RKO (cell line): ENCODE measurements at places on chromosomes 11 and 22.

- no peak for DNase-seq
Observed at GRCh38 chr11:92791886-92792285, 177.6 kb upstream of the MTNR1B start.

DNA sequence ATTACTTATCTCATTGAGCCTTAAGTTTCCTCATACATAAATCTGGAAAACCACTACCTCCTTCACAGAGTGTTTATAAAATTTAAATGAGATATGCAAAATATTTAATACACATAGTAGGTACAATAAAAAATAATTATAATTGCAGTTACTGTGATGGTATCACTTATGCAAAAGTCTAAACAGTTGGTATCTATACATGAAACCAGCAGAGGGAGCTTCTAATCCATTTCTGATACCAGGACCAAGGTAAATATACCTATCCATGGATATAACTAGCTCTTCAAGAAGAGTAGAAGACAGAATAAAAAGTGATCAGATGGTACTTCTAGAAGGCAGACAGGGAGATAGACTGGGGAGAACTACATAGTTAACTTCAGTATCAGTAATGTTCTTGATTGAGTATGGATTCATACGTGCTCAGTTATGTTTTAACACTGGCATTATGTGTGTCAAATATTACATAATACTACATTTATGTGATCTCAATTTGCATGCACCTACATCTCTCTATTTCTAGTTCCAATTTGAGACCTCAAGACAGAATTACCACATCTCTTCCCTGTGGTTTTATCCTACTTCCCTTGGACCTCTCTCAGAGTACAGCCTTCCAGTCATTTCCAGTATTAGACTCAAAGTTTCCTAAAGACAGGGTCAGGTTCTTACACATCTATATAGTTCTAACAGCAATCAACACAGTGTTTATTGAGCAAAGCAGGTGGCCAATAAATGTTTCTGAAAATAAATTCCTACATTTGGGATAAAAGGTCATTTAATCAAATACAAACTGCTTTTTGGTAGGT is 13.7 kb upstream of the TSG101 start:
- peak; percentile 46 for DNase-seq

GRCh38 chr11:121024989-121025388 is 1.1 kb downstream of the TBCEL start:
- peak; percentile 53 for DNase-seq

- DNase-seq = no peak
Observed at GRCh38 chr22:26597026-26597425, 7.1 kb upstream of the TPST2 start.

GRCh38 chr11:125941619-125942611 is 3.9 kb upstream of the VSIG10L2 start:
- DNase-seq = no peak

DNA sequence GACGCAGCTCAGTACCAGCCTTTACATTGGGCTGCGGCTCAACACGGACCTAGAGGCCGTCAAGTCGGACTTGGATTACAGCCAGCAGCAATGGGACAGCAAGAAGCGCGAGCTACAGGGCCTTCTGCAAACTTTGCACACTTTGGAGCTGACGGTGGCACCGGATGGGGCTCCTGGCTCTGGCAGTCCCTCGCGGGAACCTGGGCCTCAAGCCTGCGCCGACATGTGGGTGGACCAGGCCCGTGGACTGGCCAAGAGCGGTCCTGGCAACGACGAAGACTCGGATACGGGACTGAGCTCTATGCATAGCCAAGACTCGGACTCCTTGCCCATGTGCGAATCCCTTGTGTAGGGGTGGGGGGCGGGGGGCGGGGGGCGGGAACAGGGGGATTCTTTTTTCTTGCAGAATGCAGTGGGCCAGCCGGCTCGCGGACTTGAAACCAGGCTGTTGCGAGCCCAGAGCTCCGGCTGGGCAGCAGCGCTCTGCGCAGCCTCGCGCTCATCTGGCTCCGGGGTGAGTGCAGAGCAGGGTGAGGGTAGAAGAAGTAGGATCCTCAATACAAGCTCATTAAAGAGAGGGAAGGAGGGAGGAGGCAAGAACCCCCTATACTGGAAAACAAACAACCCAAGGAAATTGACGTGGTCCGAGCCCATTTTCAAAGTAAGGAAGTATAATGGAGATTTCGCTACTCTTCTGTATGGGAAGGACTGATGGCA is 1.8 kb downstream of the RASSF10 start:
- DNase-seq = no peak

DNA sequence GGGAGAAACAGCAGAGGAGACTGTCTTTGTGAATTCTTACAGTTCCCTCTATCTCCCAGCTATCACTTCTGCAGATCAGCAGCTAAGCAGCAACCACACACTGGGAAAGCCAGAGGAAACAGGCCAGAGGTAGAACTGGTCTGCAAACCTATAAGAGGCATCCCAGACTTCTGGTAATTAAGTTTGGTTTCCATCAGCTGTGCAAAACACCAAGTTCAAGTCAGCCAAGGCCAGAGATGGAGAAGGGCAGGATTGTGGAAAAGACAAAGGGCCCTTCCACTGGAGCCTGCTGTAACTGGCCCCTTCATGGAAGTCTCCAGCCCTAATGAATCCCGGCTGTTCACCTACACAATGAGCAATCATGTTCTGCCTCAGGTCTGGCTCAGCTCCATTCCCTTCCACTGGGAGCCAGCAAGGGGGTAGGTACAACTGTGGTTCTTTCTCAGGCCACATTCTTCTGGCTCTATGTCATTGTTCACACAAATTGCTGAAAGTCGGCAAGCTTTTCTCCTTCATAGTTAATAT is 4.6 kb upstream of the PAMR1 start:
- DNase-seq = no peak

GRCh38 chr11:94449029-94449428 is 44.6 kb downstream of the MRE11 start:
- no peak for DNase-seq

GRCh38 chr22:28900379-28900925 is 17.1 kb downstream of the ZNRF3 start:
- no peak for DNase-seq

- DNase-seq = no peak
Observed at GRCh38 chr22:18984564-18984963, 48.5 kb upstream of the PRODH start.

- no peak for DNase-seq
Observed at GRCh38 chr11:3775736-3776406, 21.5 kb downstream of the NUP98 start.

GRCh38 chr11:128775468-128775867 is 81.6 kb downstream of the FLI1 start:
- no peak for DNase-seq

- no peak for DNase-seq
Observed at GRCh38 chr11:278001-278951, at the start of gene NLRP6. TSS of gene NLRP6 (plus strand) at chr11:278407. CDS start at chr11:278570, 163 bp downstream.

- DNase-seq = no peak
Observed at GRCh38 chr22:48866906-48867681, 960.6 kb downstream of the BRD1 start.

DNA sequence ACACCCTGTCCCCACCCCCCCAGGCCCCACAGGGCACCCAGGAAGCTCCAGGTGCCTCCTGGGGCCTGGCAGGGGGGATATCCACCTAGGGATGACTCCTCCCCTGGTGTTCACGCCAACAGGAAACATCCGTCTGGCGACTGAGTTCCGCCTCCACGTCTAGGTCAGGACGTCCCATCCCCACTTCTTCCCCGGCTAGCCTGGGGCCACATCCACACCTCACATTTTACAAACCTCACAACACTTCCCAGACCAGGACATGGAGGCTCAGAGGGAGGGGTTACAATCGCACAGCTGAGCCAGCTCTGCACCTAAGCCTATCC is 21.0 kb downstream of the MAFF start:
- DNase-seq = no peak

- DNase-seq = no peak
Observed at GRCh38 chr11:86180423-86180822, 64.1 kb upstream of the EED start.

GRCh38 chr11:31813391-31814175 is 2.5 kb upstream of the PAX6 start:
- DNase-seq = no peak

DNA sequence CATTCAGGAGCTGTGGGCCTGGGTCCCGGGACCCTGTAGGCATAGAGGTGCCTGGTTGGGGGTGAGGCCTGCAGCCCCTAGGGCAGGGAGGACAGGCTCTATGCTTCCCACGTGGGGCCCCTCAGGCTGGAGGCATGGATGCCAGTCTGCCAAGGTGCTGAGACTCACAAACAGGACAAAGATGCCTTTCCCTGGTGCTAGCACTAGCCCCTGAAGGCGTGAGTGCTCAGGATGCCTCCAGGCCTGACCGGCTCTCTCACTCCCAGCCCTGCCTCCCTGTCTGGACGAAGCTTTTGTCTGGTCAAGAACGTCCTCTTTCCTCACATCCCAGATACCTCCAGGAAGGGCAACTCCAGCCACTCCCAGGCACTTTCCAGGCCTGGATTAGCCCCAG is 2.1 kb downstream of the CDC42BPG start:
- DNase-seq = no peak

- DNase-seq = no peak
Observed at GRCh38 chr22:25485626-25486545, 78.6 kb upstream of the GRK3 start.

GRCh38 chr11:11010624-11011127 is 152.8 kb upstream of the ZBED5 start:
- no peak for DNase-seq

GRCh38 chr11:17711836-17712235 is 7.5 kb upstream of the MYOD1 start:
- DNase-seq = no peak

- DNase-seq = no peak
Observed at GRCh38 chr11:67409261-67409666, 5.4 kb downstream of the TBC1D10C start.

DNA sequence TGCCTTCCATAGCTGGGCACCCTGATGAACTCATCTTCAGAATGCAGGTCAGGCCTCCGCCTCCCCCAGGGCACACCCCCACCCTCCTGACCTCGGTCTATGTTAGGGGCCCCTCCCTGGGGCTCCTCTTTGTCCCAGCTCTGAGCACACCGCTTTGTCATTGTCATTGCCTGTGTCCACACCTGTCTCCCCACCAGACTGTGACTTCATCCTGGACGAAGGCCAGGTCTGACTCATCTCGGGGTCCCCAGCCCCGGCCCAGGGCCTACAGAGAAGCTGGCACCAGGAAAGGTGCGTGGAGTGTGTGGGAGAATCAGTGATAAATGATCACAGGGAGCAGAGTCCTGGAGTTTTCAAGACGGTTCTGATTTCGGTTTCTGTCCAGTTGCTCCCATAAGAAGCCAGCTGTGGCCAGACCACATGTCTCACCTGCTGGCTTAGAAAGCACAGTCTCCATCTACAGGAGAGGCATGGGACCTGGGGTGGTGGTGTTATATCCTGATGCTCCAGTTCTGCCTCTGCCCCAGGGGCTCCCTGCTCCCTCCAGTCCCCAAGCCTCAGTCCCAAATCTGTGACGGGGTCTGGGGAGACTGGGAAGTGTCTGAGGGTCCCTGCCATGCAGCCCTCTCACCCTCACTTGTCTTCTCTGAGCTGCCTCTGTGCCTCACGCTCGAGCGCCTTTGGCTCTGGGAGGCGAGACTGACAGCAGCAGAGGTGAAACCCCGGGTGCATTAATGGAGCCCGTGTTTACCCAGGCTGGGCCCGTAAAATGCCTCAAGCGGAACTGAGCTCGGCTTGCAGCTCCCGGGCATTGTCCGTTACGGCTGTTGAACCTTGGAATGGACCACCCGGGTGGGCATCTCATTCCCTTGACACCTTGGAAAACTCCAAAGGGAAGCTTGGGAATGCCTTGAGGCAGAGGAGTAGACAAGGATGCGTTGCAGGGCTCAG is 85.5 kb upstream of the WNT11 start:
- DNase-seq = no peak

DNA sequence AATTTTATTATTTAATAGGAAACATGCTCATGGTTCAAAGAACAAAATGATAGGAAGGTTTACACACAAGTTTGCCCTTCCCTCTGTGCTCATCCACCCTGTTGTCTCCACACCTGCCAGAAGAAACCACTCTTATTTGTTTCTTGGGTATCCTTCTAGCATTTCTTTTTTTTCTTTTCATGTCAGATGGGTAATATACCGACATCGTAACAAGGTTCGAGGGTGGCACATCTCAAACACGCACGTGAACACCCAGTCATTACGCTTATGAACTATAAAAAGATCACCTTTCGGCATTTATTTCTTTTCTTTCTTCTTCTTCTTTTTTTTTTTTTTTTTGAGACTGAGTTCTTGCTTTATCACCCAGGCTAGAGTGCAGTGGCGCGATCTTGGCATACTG is 70.5 kb downstream of the UBASH3B start:
- DNase-seq = no peak

DNA sequence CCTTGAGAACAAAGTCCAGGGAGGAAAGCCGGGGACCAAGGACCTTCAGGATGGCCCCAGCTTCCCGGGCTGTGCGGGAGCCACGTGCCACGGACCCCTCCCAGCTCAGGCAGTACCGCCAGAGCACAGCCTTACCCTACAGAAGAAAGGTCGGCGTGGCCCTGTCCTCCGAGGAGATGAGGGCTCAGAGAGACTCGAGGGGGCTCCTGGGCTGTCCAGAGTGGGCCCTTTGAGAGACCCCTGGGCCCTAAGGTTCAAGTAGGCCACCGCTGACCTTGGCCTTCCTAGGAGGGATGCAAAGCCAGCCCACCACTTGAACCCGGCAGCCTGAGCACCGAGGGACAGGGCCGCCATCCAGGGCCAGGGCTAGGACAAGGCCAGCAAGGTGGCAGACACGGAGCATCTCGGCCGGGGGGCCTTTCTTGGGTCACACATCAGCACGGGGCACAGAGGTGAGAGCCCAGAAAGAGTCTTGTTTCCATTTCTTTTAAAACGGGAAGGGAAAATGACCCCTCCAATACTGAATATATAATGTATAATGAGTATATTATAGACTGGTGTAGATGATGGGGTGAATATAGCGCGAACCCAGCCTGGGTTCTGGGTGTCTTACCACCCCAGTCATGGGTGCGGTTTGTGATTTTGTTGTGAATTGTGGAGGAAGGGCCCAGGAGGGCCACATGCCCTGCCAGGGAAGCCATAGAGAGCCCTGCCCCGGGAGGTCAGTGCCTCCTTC is 34.4 kb upstream of the PPARA start:
- no peak for DNase-seq

DNA sequence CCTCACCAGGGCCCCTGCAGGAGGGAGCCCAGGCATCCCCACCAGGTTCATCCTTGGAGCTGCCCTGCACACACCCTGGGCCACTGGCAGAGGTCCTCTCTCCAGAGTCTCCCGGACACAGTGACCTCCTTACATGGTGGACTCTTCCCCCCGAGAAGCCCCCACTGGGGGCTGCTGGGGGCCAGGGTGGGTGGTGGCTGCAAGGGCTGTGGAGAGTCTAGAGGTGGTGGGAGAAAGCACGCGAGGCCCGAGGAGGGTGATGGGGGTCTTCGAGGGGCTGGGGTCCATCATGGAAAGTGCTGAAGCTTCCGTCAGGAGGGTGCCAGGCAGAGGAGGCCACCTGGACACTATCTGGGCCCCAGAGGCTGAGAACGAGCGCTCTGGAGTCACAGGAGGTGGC is 17.6 kb downstream of the PGA5 start:
- DNase-seq = no peak
